ENCODE measurements at places on chromosomes 4 and X.

DNA sequence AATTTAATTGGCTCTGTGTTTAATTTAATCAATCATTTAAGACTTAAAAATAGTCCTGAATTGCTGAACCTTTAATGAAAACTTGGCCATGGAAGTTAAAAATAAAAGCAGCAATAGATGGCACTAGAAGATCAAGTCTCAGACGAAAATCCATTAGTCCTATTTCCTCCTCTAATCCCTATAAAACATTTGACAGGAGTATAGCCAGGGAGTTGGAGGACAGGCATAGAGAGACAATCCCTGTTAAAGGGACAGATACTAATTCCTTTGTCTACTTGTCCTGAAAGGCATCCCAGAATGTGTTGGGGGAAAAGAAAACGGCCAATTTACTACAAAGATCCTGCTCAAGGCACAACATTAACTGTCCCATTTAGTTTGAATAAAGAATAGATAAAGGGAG lies 276.3 kb upstream of the TACR3 start:
- DNase-seq = peak; percentile 4

DNA sequence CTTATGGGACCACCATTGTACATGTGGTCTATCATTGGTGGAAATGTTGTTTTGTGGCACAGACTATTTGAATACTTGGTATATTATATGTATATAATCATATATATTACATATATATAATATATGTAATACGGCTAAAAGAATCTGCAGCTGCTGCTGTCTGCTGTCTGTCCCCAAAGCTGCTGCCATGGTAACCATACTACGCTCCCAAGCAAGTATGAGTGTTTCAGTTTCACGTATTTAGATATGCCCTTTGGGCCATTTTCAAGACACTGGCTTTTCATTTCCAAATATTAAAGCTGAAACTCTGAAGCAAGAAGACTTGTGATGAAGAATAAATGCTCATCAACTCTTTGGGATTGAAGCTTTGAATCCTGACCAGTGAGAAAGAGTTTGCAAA lies 42.0 kb upstream of the ARSJ start:
- DNase-seq = no peak

DNA sequence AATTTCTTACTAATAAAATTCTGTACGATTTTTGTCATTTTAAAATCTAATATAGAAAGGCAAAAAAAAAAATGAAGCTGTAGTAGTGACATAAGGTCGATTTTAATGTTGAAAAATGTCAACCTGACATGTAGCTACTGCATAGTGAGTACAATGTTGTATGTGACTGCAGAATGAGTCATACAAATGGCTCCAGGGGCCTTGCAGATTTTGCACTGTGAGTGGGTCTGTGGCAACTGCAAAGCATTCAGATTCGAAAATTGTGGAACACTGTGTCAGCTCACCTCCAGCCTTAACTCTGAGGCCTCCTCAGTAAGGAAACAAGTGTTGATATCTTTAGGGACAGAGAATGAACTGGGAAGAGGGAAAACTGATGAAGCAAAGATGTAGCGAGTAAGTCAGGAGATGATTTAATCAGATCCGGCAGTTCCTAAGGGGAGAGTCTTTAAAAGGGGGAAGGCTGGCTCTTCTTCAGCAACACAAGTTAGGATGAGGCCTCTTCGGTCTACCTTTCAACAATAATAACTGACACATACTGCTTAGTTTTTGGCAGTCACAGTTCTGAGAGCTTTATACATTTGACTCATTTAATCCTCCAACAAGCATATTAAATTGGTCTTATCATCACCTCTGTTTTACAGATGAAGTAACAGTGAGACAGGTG lies 24.9 kb downstream of the TKTL2 start:
- no peak for DNase-seq

- no peak for DNase-seq
Observed at GRCh38 chr4:6408263-6408662, 64.2 kb downstream of the PPP2R2C start.

DNA sequence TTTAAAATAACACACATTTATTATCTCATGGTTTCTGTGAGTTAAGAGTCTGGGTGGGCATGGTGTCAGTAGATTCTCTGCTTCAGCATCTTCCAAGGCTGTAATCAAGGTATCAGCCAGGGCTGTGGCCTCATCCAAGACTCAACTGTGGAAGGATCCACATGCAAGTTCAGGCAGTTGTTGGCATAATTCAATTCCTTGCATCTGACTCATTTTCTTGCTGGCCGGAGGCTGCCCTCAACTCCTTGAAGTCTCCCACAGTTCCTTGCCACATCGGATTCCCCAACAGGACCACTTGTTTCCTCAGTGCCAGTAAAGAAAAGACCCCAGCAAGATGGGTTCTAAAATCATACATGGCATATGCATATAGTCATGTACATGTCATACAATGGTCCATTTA lies 93.4 kb downstream of the NPNT start:
- no peak for DNase-seq

DNA sequence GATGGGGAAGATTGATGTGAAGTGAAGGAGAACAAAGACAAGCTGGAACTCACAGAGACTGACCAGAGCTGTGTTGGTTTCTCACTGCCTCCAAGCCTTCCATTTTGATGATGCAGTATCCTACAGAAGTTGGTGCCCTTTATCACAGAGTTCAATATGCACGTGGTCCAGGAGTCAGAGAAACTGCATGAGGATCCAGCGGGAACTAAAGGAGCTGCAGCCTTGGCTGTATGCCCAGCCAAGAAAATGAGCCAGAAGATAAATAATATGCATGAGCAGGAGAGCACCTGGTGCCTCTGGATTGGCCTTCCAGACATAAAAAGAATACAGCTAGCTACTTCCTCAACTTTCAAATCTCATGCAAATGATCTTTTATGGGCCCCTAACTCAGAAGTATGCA lies 44.3 kb upstream of the DCLK2 start:
- DNase-seq = peak; percentile 21

GRCh38 chr4:158664806-158665205 lies 6.9 kb downstream of the C4orf46 start:
- no peak for DNase-seq

GRCh38 chrX:77638397-77638796 lies 147.6 kb downstream of the ATRX start:
- no peak for DNase-seq

DNA sequence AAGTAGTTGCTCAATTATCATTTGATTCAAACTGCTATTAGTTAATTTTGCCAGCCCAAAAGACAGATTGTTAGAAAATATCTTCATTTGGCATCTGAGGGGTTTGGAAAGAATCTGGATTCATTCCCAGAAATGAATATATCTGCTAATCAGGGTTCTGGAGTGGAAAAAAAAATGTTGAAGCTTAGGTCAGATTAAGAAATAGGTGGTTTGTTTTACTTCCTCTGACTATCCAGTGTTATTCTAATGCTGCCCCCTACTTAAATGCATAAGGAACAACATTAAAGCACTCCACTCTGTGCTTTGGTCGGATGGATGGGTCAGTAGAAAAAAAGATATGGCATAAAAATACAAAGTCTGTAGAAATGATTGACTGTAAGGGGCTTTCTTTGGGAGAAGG lies 89.0 kb downstream of the LUZP4 start:
- no peak for DNase-seq

- DNase-seq = no peak
Observed at GRCh38 chrX:147377728-147378127, 534.0 kb upstream of the FMR1 start.

DNA sequence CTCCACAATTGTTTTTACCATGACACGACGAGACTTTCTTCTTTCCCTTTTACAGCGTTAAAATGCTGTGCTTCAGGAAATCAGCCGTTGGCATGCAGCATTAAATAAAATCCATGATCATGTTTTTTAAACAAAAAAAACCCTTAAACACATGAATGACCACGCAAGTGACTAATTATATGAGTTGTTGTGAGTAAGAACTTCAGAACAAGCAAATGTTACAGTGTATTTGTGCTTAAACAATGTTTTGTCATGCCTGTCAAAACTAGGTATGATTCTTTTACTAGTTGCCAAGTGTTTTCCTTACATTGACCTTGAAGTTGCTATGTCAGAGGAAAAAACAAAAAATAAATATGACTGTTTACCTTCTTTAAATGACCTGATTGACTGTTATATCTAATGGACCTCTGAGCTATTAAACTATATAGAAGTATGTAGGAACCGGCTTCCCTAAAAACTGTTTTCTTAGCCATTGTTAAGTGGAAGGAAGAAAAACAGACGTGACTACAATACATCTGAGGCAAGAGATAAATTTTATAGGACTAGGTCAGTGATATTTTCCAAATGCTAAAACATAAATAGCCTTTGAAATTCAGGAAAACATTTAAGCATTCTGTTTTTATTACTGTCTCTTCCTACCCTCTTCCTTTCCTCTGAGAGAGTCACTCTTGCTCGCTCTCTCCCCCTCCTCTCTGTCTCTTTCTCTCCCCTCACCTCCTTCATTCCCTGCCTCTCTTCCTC lies 197.1 kb downstream of the PALLD start:
- no peak for DNase-seq

DNA sequence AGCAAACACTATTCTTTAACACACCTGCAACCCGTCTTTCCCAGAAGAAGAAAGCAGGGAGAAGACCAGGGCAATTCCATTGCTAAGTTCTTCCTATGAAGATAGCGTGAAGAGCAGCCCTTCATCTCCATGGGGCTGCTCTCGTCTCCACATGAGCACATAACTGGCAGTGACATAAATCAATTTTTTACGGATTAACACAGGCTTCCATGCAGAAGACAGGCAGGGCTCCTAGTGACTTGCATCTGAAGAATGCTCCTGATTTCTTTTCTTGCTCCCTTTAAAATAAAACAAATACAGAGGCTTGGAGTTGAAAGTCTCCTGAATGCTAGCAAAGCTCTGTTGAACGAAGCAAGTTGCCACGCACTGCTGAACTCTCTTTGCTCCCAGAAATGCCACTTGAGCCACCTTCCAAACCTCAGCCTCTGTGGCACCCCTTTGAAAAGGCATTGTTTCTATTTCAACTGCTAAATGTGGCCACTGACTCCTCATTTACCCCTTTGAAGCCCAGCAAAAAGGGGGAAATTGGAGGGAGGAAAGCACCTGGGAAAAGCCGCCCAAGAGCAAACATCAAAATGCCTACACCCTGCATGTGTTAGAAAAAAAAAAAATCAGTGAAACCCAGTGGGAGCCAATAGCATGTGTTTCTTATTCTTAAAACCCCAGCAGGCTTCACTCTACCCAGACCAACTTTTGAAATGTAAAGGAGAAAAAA lies 383.7 kb downstream of the IDS start:
- no peak for DNase-seq

- no peak for DNase-seq
Observed at GRCh38 chrX:10656214-10656613, 35.8 kb upstream of the MID1 start.

DNA sequence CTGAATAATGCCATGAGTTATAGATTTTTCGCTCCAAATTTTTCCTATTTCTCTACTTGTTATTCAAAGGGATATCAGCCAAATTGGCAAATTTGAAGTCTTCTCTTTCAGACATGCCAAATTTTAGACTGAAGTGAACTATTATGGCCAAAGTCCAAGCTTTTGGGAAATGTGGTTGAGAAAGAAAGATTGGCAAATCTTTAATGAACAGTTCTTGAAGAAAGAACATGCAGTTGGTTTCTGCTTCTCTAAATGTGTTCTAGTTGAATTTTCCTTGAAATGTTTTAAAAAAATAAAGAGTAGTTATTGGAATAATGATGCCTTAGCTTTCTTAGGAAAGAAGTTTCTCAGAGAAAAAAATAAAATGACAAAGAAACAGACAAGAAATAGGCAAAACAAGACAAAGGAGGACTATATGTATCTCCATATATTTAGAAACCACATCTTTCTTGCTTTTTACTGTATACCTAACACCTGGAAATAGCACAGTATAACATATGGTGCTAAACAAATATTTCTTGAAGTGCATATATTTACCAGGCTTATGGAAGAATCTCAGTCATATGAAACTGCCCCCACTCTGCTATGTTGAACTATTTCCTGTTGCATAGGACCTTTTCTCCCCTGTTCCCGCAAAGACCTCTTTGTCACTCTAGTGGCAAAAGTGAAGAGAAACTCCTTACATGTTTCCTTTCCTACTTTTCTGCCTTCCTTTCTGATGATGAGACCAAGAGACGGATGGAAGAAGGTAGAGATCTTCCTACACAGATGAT lies 250.0 kb downstream of the ARHGAP24 start:
- DNase-seq = peak; percentile 32

DNA sequence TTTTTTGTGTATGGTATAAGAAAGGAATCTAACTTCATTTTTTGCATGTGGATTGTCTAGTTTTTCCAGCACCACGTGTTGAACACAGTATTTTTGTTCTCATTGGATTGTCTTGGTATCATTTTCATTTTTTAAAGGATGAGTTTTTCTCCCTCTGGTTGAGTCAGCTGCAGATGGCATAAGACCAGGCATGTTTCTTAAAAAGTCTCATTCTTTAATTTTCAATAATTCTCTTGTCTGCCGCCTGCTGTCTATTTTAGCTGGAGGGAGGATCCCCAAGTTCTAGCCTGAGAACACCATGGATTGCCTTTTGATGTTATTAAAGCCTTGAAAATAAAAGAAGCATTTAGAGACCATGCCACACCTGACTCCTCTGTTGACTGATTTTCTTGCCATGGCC lies 263.8 kb downstream of the ARHGAP24 start:
- no peak for DNase-seq

DNA sequence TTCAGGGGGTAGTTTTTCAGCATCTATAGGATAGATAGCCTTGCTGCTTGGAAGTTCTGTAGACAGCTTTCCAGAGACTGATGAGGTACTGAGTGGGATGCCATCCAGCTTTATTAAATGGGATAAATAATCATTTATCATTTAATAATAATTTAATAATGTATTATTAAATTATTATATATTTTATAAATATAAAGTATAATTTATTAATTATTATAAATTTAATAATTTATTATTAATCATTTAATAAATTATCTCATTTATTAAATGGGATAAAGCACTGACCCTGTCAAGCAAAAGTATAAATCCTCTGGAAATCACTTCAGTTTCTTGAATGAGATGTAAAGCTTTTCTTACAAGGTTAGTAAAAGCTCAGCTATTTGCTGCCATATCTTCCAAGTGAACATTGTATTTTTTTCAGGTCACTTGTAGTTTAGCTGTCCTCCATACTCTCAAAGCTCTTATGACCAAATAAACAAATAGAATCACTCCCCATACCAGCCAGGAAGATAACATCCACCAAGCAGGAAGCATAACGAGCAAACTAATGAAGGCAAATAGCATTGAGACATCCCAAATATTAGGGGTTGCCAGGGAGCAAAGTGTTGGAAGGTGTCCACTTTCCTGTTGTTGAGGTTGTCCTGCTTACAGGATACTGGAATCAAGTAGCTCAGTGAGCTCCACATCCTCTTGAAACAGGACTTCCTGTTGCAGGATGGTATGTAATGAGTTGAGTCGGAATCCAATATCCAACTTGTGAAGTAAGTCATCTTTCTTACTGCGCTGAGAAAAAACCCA lies 88.9 kb downstream of the ZNF674 start:
- no peak for DNase-seq

DNA sequence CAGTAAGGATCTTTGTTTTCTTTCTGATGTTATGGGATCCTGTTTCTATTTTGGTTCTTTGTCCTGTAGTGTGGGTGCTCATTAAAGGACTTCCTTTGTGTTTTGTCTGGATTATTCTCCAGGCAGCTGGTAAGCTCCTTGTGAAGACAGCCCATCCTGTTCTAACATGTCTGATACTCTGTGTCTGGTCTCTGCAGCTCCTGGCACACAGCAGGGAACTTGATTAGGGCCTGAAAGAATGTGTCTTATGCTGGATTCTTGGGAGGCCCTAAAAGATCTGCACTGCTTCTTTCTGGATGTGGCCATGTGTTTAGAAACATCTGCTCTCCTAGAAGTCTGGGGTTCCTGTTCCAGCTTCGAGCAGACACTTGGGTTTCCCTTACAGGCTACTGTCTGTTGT lies 38.1 kb upstream of the ATXN3L start:
- DNase-seq = no peak

- no peak for DNase-seq
Observed at GRCh38 chr4:134202166-134202956, 772 bp upstream of the PABPC4L start.

All from hindlimb muscle (tissue), 1 donor.